ENCODE measurements at places on chromosomes 5 and 9.

- DNase-seq, result no peak
Measured at GRCh38 chr5:36720688-36721087, 114.3 kb downstream of the SLC1A3 start.

- DNase-seq, result no peak
Measured at GRCh38 chr9:120080849-120081248, 499.1 kb downstream of the CDK5RAP2 start.

DNA sequence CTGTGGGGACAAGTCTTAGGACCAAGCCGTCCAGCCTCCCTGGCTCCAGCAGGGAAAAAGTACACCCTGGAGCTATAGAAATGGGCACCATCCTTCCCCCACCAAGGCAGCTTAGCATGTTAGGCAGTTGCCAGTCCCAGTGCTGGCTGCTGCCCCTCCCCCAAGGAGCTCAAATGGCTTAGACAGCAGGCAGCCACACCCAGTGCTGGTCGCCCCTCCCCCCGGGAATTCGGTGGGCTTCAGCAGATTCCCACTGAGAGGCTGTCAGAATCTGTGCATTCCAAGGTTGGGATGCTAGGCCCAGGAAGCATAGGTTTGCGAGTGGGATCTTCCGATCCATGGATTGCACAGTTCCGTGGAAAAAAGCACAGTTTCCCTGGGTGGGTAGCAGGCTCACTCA, 105.2 kb upstream of the ITGA1 start:
- no peak for DNase-seq

GRCh38 chr5:23314827-23315226, 192.6 kb upstream of the PRDM9 start:
- DNase-seq, result no peak

GRCh38 chr5:13508559-13508958, 435.9 kb downstream of the DNAH5 start:
- DNase-seq, result no peak

DNA sequence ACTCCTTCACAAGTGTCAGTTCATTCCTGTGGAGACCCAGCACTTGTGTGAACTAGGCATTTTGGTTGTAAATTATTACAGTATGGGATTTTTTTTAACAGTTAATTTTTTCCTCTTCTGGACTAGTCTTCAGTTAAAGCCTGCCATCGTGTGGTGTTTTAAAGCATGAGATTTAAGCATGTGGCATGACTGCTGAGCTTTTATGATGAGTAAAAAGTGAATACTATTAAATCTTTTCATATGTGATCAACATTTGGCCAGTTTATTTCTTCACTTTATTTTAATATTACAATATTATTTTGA, 25.0 kb downstream of the LMNB1 start:
- DNase-seq, result no peak

DNA sequence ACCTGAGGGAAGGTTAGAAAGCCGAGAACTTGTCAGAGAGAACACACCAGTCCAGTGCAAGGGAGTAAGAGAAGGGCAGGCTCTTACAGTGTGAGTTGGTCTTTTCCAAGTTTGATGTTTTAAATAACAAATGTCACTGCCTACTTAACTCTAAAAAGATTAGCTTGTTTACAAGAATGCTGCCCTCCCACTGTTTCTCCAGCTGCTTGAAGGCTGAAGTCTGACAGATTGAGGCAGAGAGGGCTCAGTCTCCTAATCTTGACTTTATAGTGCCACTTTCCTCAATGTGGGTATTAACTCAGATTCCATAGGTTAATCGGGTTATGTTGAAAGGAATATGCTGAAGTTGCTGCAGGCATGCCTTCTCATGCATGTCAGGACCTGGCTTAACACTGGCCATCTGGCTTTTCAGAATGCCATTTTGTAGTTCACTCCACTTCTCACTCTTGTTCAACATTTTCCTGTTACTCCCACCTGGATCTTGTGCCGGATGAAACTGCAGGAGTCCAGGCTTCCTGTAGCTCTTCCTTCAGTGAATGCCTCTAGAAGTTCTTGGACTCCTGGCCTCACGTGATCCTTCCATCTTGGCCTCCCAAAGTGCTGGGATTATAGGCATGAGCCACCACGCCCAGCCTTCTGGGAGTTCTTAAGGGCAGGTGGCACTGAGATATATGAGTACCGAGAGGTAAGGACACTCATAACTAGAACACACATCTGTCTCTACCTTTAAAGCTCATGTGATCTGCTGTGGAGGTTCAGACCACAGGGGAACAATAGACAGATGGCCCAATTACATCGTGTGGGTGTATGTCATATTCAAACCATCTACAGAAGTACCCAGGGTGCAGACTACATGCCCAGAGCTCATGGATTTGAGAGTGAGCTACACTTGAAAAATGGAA, 249.7 kb downstream of the ARHGAP26 start:
- DNase-seq, result no peak

Measured in BJ (cell line).